Esophagus squamous epithelium (tissue), 5 donors: ENCODE measurements at places on chromosomes 3 and 15.

DNA sequence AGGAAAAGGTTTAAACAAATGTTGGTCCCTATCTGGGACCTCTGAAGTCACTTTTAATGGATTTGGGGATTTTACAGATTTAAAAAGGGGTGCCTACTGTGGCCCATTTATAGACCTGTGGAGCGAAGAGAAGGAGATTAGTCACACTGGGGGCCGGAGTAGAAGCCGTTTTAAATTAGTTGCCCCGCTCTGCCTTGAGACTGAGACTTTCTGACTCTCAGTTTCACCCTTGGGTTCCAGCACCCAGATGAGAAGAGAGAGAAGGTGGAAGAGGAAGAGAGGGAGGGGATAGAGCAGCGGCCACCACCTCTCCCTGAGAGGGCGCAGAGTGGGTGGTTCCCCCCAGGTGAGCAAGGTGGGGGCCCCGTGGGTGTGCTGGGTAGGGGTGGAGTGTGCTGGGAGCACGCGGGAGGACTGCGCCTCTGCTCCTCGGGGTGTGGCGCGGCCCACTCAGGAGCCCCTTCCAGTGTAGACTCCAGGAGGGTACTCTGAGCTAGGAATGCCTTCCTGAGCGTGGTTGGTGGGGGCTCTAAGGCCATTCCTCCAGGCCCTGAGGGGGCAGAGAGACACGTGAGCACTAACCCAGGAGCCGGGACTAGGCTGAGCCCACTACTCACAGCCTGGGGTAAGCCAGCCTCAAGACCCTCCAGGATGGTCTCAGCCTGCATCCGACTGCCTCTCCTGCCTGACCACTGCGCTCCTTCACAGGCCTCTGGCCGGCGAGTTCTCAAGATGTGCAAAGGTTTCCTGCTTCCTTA, 32.6 kb upstream of the RAB6B start:
- peak overlapping the region; percentile 53 for H3K4me3 ChIP-seq
- H3K4me1 ChIP-seq: peaks cover 20% of the 10 kb centered on the region
- DNase-seq: no peak
- no peak overlapping the region for H3K27ac ChIP-seq

- no peak for DNase-seq
- no peaks in the 10 kb centered on the region for H3K27me3 ChIP-seq
- no peaks in the 10 kb centered on the region for H3K36me3 ChIP-seq
- no peak overlapping the region for H3K4me3 ChIP-seq
- H3K4me1 ChIP-seq: no peaks in the 10 kb centered on the region
Measured at GRCh38 chr15:27679731-27680471, 419.2 kb downstream of the OCA2 start.

DNA sequence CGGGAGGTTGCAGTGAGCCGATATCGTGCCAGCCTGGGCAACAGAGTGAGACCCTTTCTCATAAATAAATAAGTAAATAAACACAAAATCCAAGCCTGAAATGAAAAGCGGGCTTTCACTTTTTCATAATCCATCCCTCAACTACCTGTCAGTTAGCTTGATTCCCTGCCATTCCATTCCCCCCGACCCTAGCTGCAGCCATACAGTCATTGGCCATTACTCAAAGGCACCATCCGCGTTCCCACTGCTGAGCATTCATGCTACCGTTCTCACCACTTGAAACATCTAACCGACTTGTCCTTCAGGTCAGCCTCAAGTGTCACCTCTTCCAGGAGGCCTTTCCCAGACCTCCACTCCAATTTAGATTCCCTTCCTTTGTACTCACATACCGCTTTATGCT, 1.1 kb upstream of the PARL start:
- no peaks in the 10 kb centered on the region for H3K27me3 ChIP-seq
- H3K4me1 ChIP-seq: peaks cover 9% of the 10 kb centered on the region
- H3K27ac ChIP-seq: no peak overlapping the region

- H3K27me3 ChIP-seq: no peaks in the 10 kb centered on the region
- no peak overlapping the region for H3K27ac ChIP-seq
- no peaks in the 10 kb centered on the region for H3K4me1 ChIP-seq
Measured at GRCh38 chr3:143147707-143148106, 28.1 kb downstream of the CHST2 start.

DNA sequence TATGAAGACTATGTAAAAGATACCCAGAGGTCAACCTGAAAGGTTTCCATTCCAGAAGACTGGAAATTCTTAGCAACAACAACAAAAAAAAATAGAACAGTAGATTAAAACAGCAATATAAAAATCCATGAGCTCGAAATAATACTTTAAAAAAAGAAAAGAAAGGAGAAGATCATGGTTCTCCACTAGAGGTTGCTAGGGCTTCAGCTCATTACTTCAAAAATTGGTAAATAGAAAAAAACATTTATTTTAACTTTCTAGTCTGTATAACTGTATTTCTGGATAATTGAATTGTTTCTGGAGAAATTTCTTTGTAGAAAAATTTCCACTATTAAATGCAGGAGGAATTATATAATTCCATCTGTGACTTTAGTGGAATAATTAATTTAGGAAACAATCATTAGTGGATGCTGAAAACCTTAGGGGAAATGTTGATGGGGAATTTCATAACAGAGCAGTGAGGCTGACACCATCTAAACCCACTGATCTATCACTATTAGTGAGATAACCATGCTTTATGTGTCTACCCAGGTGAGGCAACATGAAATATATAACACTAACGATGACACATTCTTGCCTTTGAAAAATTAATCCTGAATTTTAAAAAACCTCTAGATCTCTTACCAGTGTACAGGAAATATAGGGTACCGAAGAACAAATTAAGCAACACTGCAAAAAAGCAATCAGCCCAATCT, 62.5 kb upstream of the SNRK start:
- no peak overlapping the region for H3K27ac ChIP-seq
- no peak overlapping the region for H3K4me3 ChIP-seq
- no peaks in the 10 kb centered on the region for H3K27me3 ChIP-seq
- H3K4me1 ChIP-seq: no peaks in the 10 kb centered on the region

DNA sequence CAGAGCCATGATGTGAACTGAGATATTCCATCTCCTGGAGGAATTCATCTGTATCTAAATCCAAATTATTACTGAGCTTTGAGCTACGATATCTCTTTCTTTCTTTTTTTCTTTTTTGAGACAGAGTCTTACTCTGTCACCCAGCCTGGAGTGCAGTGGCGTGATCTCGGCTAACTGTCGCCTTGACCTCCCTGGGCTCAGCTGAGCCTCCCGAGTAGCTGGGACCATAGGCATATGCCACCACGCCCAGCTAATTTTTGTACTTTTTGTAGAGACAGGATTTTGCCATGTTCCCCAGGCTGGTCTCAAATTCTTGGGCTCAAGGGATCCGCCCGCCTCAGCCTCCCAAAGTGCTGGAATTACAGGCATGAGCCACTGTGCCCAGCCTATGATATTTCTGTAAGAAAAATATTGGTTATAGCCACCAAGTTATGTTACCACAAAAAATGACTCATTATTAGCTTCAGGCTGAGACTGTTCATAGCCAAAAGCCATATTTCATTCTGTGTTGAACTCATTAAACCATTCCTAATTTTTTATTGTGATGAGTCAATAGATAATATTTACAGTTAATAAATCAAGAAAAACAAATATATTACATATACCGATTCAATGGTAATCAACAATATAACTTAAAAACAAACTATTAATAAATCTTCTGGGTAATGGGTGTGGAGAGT, 27.1 kb upstream of the SLC30A4 start:
- H3K4me1 ChIP-seq: no peaks in the 10 kb centered on the region
- no peak overlapping the region for H3K4me3 ChIP-seq
- H3K27ac ChIP-seq: no peak overlapping the region
- no peaks in the 10 kb centered on the region for H3K27me3 ChIP-seq
- no peaks in the 10 kb centered on the region for H3K36me3 ChIP-seq
- DNase-seq: no peak
